T-helper 17 cell (primary cell): ENCODE measurements at places on chromosomes 16 and 17.

DNA sequence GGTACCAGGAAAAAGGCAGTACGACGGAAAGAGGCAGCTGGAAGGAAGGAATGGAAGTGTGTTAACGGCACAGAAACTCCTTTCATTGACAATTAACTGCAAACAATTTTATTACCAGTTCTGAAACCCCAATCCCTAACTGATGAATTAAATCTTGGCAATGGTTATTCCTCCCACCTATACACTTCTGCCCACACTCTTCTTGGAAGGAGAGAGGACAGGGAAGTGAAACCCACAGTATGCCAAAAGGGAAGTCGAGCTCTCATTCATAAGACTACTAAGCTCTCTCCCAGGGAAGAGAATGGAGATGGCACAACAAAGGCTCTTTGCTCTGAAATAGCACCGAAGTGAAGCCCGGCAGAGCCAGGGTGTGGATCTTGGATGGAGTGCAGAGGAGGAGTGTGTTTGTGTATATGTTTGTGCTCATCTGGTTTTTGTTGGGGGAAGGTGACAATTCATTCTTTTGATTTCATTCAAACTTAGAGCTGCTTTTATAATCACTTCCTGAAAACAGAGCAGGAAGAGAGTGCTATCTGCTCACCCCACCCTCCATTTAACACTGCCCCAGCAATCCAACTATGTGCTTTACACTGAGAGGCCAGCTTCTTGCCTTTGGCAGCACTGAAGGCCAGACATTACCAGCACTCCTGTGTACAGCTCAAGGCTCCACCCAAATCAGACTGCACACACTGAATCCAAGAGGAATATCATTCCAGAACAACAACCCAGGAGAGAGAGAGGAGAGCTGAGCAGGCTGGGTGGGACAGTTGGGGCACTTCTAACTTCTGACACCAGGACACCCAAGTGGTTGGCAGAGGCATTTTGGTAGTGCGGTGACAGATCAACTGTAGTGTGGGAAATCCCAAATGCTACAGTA lies 68.7 kb downstream of the HIC1 start:
- DNase-seq, result no peak

- no peak for DNase-seq
These were observed 84.7 kb downstream of the MRC2 start for GRCh38 chr17:62712171-62712581.

DNA sequence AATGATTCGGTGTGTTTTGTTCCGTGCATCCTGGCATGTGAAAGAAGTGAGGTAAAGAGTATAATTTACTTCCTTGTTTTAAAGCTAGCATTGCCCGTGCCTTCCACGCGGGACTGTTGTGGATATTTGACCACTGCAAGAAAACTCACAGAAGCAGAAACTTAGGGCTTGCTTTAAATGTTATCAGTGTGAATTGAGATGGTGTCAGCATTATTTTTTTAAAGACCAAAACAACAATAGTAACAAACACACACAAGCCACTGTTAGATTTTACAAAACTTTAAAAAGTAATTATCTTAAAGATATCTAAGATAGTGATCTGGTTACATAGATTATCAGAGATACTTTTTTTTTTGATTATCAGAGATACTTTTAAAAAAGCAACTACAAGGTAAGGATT lies 47.4 kb downstream of the WWOX start:
- no peak for DNase-seq

GRCh38 chr17:37283414-37283961 lies 92.3 kb upstream of the C17orf78 start:
- DNase-seq, result no peak

- DNase-seq, result no peak
These were observed 1.9 kb upstream of the PLD6 start for GRCh38 chr17:17207998-17208397.

- DNase-seq, result no peak
These were observed 19.1 kb upstream of the NETO2 start for GRCh38 chr16:47162670-47163420.

DNA sequence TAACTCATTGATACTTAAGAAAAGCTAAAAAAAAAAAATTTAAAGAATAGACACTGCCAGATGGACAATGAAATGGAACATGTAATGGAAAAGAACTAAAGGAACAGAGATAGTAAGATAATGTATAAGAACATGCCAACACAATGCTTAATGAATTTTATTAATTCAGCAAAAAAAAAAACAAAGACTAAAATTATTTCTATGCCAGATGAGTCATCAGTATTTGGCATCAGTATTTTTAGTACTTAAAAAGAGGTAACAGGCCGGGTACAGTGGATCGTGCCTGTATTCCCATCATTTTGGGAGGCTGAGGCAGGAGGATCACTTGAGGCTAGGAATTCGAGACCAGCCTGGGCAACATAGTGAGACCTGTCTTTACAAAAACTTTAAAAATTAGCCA lies 168.5 kb downstream of the CYB561 start:
- DNase-seq, result no peak

- DNase-seq, result no peak
These were observed 205.2 kb upstream of the NLRP1 start for GRCh38 chr17:5789528-5789927.

GRCh38 chr17:10013365-10014112 lies 108.5 kb upstream of the RCVRN start:
- no peak for DNase-seq
